ENCODE measurements at places on chromosomes 5 and 9.

- no peak for DNase-seq
These were observed 68.8 kb downstream of the C9orf50 start for GRCh38 chr9:129552064-129552463.

DNA sequence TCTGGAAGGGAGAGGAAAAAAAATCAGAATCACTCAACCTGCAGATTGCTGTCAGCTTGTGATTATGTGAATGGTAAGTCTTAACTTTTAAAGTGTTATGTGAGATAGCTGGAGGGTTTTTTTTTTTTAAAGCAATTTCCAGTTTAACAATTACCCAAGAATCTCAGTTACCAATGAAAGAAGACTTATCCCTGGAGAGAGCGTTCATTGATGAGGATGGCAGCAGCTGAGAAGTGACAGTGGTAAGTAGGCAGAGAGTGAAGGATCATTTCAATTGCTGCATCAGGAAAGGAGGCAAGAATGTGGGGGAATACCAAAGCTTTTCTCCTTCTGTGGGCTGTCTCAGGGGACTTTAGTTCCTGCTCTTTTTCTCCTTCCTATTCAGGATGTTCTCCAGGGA is 370.2 kb upstream of the C9orf72 start:
- no peak for DNase-seq

DNA sequence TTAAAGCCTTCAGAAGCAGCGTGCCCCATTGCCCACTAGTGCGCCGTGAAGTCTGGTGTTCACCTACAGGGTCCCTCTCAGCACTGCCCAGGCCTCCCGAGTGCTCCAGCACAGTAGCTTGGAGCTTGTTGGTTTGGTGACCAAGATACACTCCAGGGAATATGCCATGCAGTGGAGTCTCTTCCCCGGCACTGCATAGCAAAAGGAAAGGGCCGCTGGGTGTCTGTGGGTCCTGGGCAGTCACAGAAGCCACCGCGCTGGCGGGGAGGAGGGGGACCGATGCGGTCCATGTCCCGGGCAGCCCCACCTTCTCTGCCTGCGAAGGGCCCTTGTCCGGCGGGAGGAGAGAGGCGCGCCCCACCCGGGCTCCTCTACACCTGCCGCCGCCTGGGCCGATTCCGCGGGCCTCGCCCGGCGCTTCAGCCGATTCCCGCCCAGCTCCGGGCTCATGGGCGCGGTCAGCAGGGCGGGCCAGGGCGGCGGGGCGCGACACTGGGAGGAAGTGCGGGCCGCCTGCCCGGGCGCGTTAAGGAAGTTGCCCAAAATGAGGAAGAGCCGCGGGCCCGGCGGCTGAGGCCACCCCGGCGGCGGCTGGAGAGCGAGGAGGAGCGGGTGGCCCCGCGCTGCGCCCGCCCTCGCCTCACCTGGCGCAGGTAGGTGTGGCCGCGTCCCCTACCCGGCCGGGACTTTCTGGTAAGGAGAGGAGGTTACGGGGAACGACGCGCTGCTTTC is at the start of gene SYK:
SYK (plus strand) TSS at position 579 of the 732 bp plus-strand sequence. CDS start 42,080 bp downstream, outside the sequence.
- DNase-seq, result no peak

DNA sequence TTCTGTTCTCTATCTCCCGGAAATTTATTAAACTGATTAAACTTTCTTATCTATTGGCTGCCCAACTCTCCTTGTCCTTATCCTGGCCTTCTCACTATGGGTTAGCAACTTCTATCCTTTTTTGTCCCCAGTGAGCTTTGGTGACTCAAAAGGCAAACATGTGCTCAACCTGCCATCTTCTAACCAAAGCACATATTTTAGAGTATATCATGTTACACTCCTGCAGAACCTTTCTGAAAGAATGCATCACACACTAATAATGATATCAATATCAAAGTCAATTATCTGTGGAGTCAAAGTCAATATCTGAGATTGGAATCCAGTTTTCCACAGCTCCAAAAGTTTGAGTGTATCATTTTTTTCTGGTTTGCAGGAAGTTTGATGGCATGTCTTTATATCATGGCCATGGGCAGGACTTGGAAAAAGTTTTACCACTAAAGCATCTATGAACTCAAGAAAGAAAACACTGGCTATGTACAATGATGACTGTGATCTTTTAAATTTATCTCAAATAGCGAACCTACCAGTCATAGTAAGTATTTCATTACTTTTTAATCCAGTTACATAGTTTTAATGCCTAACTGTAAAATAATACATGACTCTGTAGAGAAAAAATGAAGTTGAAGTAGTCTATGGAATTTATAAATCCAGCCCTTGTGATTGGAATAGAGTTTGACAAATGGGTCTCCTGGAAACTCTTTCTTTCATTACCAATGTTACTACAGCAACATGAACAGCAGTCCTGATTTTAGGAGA is 166.8 kb downstream of the DROSHA start:
- no peak for DNase-seq

DNA sequence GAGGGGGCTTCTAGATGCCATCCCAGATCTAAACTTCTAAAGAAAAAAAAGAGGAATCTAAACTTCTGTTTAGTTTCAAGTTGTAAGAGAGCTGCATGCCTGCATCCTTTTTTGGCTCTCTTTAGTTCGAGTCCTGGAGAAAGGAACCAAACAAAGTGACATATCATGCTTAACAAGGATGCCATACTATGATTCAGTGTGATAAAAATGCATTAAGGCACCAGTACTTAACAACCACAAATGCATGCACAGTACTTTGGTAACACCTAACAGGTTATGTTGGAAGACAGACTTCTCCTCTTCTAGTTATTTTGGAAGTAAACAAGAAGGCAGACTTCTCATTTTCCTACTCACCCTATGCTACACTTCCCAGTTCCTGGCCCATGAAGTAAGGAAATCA is 27.3 kb downstream of the NME5 start:
- DNase-seq, result no peak

DNA sequence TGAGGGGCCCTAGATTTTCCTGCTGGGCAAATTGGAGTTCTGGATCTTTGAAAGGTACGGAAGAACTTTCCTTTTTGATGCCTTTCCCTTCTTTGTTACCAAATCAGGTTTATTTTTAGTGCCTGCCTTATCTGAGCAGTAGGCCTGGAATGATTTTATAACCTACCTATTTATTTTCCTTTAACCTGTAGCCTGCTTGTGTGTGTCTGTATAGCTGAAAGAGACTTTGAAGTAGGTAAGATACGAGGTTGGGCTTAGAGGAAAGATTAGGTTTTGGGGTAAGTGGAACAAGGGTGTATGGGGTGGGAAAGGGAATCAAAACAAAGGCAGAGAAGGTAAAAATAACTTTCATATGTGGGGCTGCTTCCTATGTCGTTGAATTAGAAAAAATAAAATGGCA is 211.2 kb downstream of the CD180 start:
- no peak for DNase-seq

GRCh38 chr5:52799358-52799982 is 11.8 kb downstream of the ITGA1 start:
- no peak for DNase-seq

DNA sequence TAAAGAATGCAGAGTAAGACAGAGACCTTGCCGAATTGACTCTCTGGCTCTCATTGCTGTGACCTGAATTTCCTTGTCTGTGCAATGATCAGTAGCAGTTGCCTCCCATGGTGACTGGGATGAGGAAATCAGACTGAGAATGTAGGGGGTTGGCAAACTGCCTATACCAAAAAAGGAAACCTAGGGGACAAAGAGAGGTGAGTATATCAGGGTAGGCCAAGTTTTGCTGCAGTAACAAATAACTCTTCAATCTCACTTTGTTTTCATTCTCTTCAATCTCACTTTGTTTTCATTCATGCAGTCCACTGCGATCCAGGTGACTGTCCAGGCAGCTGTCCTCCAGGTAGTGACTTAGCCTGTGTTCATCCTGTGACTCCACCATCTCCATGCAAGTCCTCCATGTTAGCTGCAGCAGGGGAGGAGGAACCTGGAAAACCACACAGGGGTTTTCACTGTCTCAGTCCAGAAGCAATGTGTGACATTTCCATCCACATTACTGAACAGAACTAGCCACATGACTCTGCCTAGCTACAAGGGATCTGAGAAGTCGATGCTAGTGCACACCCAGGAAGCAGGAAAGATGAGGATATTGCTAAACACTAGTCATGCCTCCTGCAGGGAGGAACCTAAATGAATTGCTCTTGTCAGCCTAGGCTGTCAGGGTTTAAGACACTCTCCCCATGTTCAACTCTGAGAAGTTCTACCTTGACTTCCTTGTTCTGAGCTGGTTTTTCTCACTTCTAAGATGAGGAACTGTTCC is 26.0 kb downstream of the TMEM174 start:
- no peak for DNase-seq

GRCh38 chr9:133656211-133657119 is 20.3 kb downstream of the DBH start:
- DNase-seq, result peak; percentile 2

DNA sequence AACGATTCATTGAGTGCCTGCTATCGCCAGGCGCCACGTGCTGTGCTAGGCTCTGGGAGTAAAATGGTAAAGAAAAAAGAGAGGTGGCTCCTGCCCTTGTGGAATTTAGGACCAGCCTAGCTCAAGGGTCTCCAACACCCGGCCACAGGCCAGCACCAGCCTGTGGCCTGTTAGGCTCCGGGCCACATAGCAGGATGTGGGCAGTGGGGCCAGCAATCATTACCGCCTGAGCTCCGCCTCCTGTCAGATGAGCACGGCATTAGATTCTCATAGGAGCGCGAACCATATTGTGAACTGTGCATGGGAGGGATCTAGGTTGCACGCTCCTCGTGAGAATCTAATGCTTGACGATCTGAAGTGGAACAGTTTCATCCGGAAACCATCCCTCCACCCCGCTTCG is 1.5 kb downstream of the RMRP start:
- no peak for DNase-seq

GRCh38 chr5:130141659-130142320 is 237.5 kb downstream of the CHSY3 start:
- no peak for DNase-seq

GRCh38 chr5:173758676-173759075 is 129.5 kb upstream of the CPEB4 start:
- DNase-seq, result no peak

DNA sequence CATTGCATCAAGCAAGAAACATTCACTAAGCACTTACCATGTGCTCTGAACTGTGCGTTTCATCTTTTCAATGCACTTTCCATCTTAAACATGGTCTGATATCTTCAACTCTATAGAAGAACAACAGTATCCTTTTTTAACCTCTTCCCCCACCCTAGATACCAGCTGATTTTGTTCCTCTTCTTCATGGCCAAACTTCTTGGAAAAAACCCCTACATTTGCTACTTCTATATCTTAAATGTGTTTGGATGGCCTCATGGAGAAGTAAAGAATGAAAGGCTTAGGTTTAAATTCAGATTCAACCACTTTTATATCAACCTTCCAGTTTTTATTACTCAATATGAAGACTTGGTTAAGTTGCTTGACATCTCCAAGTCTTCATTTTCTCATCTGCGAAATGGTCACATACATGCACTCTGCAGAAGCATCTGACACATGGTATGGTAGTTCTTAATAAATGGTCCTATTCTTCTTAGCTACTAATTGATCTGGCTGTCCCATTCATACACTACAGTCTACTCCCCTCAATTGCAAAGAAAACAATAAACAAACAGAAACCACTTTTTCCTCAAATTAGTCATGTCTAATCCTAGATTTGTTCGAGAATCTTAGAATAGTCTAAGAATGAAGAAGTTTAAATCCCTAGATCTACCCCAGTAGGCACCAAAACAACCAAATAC is 59.4 kb downstream of the FYB1 start:
- no peak for DNase-seq

DNA sequence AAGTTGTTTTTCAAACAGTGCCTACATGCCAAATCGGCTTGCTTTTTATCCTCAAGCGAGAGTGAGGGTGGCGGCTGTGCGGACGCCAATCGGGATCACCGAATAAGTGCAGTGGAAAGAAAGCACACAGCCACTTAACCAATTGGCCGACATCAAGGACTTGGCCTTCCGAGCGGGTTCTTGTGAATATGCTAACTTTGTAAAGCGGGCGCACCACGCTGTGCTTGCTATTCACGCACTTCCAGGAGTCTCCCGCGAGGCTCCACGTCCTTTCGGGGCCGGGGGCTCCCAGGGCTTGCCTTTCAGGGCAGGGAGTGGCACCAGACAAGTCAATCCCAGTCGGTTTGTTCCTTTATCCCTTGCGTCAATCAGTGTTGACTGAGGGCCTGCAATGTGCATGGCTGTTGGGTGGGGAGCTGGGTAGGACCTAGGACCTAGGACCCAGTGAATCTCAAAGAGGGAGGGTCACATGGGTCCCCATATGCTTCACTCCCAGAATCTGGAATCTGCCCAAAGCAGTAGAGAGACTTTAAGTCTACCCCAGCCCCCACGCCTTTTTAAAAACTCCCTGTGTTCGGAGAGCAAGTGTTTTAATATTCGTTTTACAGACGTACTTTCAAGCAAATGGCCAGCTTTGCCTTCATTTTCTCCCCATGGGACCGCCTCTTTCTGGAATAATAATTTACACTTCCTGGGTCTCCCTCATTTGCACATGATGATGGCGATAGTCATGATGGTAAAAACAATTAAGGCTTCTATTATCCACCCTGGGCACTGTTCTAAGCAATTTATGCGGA is 2.0 kb upstream of the GCNT4 start:
- DNase-seq, result no peak

- no peak for DNase-seq
These were observed 34.4 kb downstream of the GLRA1 start for GRCh38 chr5:151890299-151890698.

- no peak for DNase-seq
These were observed 298.7 kb upstream of the RGMB start for GRCh38 chr5:98474782-98475181.

DNA sequence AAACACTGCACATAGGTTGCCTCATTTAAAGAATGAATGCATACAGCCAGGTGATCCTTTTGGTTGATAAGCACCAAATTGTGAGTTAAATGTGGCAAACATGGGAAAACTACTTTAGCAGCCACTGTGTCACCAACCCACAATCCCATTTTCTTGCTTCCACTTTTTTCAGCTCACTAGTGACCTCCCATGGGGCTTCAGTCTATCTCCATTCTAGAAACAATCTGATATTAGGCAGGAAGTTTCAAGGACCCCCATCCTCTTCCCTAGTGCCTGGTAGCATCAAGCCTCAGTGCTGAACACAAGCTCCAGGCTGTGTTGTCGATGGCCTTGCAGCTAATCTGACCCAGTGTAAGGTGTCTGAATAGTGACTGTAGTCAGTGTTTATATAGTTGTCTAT is 66.2 kb downstream of the PLPPR1 start:
- no peak for DNase-seq

DNA sequence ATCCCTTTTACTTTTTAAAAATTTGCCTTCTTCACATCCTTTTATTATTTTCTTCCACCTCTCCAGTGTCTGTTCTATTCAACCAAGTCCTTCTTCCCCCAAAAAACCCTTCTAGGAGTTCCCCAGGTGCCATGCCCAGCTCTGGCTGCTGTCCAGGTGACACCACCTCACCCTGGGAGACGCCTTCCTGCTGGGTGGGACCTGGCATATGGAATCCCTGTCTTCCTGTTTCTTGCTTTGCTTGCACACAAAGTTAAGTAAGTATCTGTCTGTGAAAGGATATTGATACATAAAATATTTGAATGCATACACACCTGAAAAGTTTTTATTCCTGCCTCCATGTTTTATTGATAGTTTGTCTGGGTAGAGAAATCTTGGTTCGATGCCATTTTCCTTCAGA is 23.1 kb upstream of the MED10 start:
- no peak for DNase-seq

GRCh38 chr5:34892414-34892813 is 22.9 kb downstream of the RAD1 start:
- DNase-seq, result no peak

Measured in stimulated activated CD8-positive, alpha-beta memory T cell treated with anti-CD3 and anti-CD28 coated beads, Interleukin-7, amount 100 ng/mL, for 1 hour (primary cell).